ENCODE measurements at places on chromosomes 7 and 10.
A peak's percentile ranks its signal among the peaks of the same experiment; 100 is the strongest.

GRCh38 chr7:140646931-140647647 lies 6.5 kb upstream of the DENND2A start:
- peak; percentile 59 for DNase-seq

GRCh38 chr7:45033931-45034290 lies 33.9 kb downstream of the CCM2 start:
- peak; percentile 7 for DNase-seq

DNA sequence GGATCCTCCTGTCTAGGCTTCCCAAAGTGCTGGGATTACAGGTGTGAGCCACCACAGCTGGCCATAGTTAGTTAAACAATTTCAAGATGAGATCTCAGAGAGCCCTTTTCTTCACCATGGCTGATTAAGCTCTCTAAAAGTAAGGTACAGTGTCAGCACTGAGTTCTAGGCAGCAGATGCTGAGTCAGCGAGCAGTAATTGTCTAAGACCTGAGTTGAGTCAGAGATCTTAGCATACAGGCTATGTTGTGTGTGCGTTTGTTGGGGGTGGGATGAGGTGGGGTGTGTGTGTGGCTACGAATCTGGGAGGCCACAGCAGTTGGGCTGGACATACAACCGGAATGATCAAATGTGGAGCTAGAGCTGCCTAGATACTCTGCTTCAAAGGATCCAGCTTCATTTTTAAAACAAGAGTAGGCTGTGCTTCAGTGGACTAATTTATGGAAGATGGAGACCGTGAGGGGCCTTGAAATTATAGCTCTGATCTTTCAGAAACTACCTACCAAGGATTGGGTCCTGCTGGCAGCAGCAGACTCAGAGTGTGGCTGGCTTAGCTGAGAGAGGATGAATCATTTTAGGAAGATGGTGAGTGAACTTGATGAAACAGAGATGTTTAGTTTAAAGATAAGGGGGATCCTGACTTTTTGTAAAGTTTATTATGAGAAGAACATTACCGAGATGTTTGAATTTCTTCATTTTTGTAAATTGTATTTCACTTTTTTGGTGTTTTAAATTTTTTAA lies 17.5 kb upstream of the MTPN start:
- peak; percentile 20 for DNase-seq

DNA sequence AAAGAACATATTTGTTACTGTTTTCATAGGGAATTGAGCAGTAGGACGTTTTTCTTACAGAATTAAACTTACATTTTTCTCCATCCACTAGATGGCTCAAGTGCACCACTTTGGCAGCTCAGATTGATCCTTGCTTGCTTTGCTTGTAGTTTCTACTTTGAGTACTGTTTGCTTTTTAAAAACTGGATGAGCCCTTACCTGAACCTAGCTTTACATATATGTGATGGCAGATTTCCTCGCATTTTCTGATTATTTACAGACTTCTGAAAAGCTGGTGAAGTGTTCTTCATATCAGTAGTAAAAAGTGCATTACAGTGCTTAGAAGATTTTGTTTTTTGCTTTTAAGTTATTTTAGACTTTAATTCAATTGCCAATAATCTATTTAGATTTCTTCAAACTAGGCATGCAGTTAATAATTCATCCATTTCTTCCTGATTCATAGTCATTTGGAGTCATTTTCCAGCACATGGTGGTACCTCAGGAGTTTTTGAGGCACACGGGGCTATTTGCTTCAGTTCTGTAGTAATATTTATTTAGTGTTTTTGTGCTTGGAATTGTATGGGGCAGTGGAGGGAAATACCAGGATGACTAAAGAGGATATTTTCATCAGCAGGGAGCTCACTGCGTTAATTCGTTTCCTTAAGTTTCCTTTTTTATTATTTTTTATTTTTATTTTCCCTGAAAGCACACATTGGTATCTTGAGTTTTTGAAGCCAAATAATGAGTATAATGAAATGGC lies 57.3 kb downstream of the MAPK8 start:
- peak; percentile 77 for DNase-seq

- no peak for DNase-seq
These were observed 67.6 kb downstream of the INSIG1 start for GRCh38 chr7:155365146-155365874.

DNA sequence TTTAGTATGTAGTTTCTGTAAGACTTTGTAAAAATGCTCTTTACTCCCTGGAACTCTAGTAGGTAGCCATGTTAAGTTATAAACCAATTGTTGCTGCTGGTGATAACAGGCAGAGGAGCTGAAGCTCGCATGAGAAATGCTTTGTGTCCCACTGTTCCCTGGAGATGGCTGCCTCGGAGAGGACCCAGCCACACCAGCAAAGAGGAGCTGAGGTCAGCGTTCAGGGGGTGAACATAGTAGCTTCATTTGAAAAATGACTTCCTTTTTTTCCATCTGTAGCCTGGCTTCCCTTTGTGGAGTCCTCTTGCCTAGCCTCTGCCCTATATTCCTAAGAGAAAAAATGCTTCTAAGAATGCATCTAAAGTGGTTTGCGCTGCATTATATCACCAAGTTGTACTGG lies 20.3 kb downstream of the CELF2 start:
- DNase-seq: no peak

DNA sequence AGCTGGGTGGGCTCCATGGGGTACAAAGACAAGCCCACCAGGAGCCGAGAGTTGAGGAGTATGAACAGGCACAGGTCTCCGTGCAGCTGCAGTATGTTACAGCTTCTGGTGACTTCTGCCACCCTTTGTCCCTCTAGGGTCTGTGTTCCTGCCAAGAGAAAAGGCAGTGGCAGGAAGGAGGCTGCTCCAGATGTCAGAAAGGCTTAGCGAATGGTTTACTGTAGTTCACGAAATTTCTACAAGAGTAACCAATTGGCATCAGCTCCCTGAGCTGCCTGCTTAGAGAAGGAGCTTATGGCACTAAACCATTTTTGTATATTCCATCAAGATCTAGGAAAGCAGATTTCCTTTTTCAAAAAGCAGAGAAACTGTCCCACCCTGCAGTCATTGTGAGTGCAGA lies 48.2 kb upstream of the TMEM72 start:
- no peak for DNase-seq

GRCh38 chr7:33108554-33109004 lies 625 bp downstream of the RP9 start:
- DNase-seq: no peak

DNA sequence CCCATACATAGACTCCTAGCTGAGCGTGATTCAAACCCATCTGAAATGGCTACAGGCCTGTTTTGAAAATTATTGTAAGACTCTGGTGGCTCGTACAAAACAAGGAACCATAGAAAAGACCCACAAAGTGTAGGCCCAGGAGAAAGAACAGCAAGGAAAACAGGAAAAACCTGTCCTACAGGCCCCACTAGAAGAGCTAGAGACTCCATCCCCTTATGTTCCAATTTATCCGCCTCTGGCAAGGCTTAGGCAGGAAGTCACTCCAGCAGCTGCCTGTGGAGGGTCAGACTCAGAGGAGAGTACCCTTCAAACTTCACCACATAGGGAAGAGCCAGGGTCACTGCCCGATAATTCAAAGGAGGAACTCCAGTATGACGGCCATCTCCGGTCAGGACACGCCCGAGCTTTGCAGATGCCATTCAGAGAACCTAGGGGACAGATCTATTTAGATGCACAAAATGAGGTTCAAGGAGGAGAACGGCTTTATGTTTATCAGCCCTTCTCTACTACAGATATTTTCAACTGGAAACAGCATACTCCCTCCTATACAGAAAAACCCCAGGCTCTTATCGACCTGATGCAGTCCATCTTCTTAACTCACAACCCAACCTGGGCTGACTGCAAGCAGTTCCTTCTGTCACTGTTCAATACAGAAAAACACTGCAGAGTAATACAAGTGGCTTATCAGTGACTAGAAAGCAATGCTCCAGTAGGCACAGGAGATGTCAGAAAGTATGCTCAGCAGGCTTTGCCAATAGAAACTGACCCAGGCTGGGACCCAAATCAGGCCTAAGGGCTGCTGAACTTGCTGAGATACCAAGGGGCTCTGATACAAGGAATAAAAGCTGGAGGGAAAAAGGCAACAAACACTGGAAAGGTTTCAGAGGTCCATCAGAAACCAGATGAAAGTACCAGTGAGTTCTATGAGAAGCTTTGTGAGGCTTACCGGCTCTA lies 8.6 kb upstream of the ZNF33B start:
- DNase-seq: no peak

- no peak for DNase-seq
These were observed 14.0 kb downstream of the TMEM130 start for GRCh38 chr7:98855610-98856422.

DNA sequence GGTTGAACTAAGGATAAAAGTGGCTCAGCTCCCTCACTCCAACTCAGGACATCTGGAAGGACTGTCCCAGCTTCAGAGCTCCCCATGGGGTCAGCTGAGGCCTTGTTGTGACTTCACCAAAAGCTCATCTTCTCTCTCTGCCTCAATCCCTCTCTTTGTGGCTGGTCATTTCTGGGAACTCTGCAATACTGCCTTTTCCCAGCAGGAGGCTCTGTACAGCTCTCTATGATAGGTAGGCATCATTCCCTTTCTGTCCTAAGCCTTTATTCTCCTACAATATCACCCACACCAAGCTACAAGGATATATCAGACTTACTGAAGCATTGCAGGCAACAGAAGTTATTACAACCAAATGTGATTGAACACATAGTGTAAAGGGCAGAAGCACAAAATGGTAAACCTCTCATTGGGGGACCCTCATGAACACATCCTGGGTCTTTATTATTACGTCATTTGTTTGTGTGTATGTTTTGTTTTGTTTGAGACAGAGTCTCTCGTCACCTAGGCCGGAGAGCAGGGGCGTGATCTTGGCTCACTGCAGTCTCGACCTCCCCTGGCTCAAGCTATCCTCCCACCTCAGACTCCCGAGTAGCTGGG lies 36.7 kb upstream of the PRPS1L1 start:
- DNase-seq: peak; percentile 30

All from EH (cell line).